ENCODE measurements at places on chromosomes 11 and 22.

DNA sequence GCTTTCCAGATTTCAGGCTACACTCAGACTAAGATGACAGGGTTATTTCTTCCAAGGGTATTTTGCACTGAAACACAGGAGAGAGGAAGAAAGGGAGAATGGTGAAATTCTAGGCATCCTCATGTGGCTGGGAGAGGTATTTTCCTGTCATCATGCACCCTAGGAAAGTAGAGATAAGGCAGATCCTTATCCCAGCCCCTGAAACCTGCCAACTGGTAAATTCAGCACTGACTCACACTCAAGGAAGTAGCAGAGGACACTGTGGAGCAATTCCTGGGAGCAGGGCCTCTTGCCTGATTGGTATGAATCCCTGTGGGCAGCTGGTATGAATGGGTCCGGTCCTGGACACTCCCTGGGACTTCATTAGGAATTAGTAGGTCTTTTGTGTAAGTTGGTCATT is 37.6 kb upstream of the SLC5A1 start:
- no peak for DNase-seq

- DNase-seq, result no peak
Measured at GRCh38 chr11:69008737-69009440, 4.2 kb downstream of the MRGPRF start.

GRCh38 chr11:94171693-94172440 is 43.2 kb downstream of the PANX1 start:
- peak; percentile 50 for DNase-seq

DNA sequence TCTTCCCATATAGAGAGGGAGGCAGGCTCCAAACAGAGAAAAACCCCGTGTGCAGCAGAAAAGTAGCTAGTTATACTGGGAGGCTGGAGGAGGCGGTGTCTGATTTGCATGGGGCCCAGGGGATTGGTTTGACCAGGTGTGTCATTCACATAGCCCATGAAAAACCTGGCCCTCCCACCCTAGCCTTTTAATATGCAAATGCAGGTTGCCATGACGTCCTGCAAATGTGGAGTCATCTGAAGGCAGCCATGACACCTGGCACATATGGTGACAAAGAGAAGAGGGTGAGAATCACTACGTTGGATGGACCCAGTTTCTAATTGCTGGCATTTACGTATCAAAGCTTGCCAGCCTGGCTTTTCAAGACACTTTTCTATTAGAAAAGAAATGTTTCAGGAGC is 57.8 kb downstream of the FAM181B start:
- DNase-seq, result no peak

DNA sequence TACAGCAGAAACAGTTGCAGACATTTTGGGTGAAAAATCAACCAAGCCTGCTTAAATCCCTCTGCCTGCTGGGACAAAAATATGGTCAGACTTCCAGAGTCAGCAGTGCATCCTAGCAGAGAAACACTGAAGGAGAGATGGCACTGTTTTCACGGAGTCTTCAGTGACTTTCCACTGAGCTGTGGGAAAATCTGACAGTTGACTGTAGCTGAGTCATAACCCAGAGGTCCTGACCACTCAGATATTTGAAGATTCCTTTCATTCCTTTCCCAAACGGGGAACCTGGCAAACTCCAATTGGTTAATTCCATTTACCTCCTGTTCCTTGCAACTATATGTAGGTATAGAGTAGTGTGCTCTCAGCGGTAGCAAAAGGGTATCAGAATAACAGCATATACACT is 20.9 kb upstream of the UPB1 start:
- DNase-seq, result no peak

GRCh38 chr11:106879832-106880546 is 138.3 kb downstream of the GUCY1A2 start:
- DNase-seq, result no peak

DNA sequence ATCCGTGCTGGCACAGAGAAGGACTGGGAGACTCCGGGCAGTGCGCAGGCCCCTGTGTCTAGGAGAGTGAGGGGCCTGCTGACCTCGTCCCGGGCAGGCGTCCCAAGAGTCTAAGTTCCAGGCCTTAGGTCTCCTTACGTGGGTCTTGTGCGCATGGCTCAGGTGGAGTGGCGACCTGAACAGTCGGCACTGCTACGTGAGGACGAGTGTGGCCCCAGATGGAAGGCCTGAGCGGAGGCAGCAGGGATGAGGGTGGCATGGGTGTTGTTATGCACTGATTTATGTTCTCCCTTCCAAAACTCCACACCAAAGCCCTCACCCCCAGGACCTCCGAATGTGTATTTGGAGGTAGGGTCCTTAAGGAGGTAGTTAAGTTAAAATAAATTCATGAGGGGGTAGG is 20.7 kb upstream of the SEPTIN5 start:
- no peak for DNase-seq

GRCh38 chr22:25000686-25001085 is 48.2 kb downstream of the KIAA1671 start:
- no peak for DNase-seq

- DNase-seq, result peak; percentile 67
Measured at GRCh38 chr11:58900479-58901420, 38.5 kb upstream of the GLYATL1 start.

GRCh38 chr11:2530855-2531200 is 86.0 kb downstream of the KCNQ1 start:
- DNase-seq, result no peak

- no peak for DNase-seq
Measured at GRCh38 chr11:13920756-13921155, 41.8 kb upstream of the SPON1 start.

DNA sequence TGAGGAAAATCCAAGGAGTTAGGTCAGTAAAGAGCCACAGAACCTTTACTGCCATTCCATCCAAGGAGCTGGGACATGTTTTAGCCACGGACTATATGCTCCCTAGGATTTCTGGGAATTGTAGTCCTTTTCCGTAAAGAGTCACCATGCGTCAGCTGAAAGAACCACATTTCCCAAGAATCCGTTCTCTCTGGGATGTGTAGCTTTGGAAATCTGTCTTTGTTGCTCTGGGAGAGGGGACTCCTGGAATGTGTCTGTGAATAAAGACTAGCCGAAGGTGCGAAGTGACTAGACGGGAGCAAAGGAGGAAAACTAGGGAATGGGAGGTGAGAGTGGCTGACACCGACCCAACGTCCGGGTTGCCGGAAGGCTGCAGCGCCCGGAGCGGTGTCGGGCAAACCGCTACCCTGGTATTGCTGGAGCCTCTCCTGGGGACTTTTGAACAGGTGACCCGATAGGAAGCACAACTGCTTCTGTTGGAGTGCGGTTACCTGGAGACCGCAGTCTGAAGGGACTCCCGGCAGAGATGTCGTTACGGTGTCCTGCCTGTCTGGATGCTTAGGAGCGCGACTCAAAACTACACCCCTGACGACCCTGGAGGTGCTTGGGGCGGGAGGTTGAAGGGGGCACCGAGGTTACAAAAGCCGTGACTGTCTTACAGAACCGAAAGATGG is at the start of gene IFTAP:
Gene IFTAP, plus strand, starts transcription at position 187 of the 674 bp plus-strand sequence. CDS start 15,602 bp downstream, outside the sequence.
- peak; percentile 44 for DNase-seq

GRCh38 chr11:62726915-62727164 is 417 bp downstream of the HNRNPUL2 start:
- DNase-seq, result no peak

GRCh38 chr11:44212128-44212527 is 97.8 kb downstream of the ALX4 start:
- no peak for DNase-seq

GRCh38 chr11:22415476-22415875 is 77.3 kb downstream of the SLC17A6 start:
- no peak for DNase-seq

DNA sequence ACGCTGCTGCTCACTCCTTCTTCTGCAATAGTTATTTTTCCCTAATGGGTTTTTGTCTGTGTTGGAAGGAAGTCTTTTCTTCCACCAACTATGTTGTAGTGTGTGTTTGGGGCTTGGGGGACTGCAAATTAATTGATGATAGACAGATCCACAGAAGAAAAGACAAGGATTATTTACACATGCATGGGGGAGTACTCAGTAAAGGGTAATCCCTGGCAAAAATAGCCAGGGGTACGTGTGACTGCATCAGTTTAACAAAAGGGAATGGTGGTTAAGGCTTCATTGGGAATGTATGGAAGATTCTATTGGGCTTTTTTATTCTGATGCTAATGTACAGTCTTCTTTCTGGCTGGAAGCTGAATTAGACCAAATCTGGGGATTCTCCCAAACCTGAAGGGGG is 20.2 kb upstream of the FEZ1 start:
- no peak for DNase-seq

DNA sequence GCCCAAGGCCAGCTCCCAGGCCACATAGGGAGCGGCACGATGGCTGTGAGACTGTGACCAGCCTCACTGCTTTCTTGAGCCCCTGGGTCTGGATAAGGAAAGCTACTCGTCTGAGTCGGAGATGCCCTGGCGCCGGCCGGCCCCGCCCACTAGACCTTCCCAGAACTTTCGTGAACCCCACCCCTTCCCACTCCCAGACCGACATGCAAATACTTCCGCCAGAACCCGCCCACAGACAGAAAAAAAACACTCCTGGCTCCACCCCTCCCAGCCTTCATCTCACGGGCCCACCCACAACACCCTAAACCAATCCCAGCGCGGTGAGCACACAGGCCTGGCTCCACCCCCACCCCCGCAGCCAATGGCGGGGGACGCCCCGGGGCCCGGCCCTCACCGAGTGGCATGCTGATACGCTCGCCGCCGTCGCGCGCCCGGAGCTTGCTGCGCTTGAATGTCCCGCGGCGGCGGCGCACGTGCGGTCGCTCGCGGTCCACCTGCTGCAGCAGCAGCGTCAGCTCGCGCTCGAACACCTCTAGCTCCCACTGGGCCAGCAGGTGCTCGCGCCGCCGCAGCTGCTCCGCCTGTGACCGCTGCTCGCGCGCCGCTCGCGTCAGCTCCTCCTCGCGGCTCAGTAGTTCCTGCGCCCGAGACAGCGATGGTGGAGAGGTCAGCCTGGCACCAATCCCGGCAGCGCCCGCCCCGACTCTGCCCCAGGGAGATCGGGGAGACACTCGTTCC is 7.0 kb downstream of the MAP3K11 start:
- no peak for DNase-seq

DNA sequence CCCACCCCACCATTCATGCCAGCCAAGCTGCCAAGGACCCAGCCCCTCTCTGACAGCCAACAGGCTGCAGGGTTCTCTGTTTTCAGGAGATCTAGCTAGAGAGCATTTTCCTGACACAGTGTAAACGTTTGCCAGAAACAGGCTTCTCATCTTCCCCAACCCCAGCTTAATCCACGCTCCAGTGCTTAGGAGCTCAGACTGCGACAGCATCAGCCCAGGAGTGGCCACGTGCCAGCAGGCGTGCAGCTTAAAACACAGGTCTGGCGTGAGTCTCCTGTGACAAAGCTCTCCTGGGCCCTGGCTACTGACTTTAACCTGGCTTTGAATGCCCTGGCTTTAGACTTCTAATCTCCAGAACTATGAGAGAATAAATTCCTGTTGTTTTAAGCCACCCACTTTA is 66.6 kb downstream of the GALNT18 start:
- DNase-seq, result no peak

DNA sequence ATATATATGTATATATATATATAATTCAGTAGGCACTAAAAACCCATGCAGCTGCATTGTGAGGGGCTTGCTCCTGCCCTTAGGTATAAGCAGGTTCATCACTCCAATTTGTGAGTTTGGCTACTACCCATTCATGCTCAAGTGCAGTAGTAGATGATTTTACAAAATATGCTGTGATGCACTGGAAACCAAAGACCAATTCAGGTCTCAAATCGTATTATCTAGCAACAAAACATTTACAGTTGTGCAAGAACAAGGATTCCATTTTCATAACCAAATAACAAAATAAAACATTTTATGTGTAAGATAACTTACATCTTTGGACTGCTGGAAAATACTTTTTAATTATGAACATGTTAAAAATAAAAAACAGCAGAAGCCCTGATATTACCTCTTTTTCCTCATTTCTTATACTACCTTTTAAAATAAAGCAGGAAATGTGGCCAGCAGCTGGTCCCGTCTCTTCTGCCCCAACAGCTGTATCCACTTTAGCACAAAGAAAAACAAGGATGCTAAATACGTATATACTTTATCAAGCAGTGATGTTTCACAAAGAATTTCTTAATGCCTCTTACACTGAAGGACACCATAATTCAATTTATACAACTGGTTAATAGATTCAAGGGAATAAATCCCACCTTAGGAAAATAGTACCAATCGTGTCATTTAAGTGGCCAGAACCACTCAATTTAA is 2.8 kb downstream of the CREBZF start:
- DNase-seq, result no peak
